Activated naive CD8-positive, alpha-beta T cell treated with anti-CD3 and anti-CD28 coated beads, Interleukin-2, amount 50 U/mL, for 16 hours (primary cell): ENCODE measurements at places on chromosomes 1 and 21.

DNA sequence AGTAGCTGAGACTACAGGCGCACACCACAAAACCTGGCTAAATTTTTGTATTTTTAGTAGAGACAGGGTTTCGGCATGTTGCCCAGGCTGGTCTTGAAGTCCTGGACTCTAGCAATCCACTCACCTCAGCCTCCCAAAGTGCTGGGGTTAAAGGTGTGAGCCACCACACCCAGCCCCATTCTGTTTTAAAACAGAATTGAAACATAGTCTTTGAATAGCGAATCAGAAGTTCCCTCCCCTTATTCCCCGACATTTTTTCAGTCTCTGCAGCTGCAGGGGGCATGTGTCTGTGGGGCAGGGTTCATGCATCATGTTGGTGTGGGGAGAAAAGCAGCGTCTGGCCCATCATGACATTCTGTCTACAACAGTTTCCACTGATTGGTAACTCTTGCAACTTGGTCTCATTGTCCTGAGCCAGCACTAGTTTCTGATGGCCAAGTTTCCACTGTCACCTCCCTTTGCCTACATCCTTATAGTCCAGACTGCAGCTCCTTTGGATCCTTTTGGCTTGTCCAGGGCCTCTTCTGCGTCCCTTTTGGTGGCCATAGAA, 15.6 kb upstream of the HHAT start:
- no peak for DNase-seq

DNA sequence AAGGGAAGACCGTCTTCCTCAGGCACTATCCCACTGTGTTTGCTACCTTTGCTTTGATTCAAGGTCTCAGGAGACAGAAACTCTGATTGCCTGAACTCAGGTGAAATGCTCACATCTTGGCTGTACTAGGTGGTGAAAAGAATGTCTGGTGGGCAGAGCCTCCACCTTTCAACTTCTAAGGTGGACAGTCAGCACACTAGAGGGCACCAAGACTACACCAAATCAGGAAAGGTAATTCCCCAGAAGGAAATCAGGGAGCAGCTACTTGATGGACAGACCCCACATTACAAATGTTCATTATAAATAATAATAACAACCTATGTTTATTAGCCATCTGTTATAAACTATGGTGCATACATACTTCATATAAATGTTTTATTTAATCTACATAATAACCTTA, 220.9 kb downstream of the ATG4C start:
- no peak for DNase-seq

- no peak for DNase-seq
These were observed 38.9 kb downstream of the SYT2 start for GRCh38 chr1:202671399-202671798.

- DNase-seq = no peak
These were observed 14.4 kb upstream of the MAGI3 start for GRCh38 chr1:113375878-113376277.

GRCh38 chr1:91835087-91835521, 50.8 kb downstream of the TGFBR3 start:
- no peak for DNase-seq

DNA sequence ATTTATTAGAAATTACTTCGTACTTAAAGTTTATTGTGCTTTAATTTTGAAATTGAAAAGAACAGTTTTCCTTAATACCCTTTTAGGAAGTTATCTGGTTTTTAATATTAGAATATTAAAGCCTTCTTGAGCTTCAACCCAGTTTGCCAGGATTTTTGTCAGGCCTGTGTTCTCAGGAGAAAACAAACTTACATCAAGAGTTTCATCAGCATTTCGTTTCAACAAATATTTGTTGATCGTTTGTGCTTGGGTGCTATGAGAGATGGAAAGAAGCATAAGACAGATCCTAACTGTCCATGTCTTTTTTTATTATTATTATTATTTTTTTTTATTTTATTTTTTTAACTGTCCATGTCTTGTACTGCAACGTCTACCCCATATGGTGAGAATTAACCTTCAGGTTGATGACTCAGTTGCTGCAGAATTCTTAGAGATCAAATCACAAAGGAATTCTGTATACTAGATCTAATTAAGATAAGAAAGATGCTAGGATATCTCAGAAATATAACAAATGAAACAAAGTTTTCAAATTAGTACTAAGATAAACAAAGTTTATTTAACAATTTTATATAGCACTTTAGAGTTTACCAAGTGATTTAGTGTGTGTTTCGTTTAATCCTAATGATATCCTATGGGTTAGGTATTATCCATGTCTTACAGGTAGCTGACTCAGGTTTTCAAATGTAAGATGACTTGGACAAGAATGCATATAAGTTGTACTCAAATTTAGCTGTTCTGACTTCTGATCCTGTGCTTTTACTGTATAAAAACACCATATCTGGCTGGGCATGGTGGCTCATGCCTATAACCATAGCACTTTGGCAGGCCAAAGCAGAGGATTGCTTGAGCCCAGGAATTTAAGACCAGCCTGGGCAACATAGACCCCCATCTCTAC, 14.3 kb downstream of the FBXO28 start:
- DNase-seq = no peak

- no peak for DNase-seq
These were observed 5.6 kb downstream of the HYI start for GRCh38 chr1:43447891-43448708.

DNA sequence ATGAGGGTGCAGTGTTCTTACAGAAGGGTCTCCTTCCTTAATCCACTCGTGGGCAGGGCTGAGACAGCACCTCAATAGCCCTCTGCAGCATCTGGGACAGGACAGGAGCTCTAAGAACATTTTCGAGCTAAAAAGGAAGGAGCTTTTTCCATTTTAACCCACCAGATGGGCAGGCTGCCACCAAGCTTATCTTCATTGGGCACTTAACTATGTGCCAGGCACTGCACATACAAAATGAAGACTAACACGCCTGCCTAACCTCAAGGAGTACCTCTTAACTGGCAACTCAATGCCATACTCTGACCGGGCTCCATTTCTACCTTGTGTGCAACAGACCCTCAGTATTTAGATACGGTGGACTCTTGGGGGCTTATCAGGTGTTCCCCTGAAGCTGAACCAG, 48.2 kb downstream of the SSBP3 start:
- DNase-seq = no peak

DNA sequence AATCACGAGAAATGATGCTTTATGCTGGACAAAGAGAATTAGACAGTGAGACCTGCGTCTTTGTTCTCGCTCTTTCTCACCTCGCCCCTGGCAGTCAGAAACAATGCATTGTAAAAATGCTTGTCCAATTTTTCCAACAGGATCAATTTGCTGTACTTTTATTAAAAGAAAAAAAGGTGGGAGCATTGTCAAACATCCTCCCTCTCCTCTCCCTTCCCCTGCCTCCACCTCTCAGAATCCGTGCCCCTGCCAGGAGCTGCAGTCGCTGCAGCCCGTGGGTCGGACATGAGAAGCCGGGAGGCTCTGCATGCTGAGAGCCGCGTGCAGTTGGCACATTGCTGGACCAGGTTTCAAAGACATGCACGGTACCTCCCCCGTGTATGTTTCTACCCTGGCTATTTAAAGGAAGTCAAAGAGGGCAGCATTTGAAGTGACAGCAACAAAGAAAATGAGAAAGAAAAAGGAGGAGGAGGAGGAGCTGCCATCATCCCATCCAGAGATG, 161.0 kb upstream of the KAZN start:
- no peak for DNase-seq

DNA sequence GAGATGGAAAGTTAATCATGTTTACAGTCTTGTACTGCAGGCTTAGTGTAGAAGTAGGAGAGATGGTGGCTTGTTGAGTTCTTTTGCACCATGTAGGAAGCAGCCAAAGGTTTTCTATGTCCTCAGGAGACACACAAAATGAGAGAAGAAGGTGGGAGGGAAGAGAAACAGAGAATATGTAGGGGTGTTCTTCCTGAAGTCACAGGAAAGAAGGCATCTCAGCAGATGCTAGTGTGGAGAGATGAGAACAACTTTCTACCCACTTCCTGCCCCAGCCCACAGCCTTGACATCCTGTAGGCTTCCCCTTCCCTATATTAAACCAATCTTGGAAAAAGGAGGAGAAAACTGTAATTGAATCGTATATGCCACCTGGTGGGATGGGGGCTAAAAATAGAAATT, 217.0 kb downstream of the S1PR1 start:
- DNase-seq = no peak

DNA sequence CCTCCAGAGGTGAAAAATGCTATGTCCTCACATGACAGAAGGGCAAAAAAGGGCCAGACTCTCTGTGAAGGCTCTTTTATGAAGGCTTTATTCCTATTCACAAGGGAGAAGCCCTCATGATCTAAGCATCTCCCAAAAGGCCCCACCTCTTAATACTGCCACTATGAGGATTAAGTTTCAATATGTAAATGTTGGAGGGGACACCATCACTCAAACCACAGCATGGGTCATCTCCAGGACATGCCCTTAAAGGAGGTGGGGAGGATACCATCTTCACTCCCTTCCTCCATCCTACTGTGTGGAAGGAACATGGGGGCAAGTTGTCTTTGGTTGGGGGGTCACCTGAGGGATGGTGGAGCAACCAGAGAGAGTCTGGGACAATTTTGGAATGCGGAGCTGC, 170.1 kb downstream of the TRIM33 start:
- no peak for DNase-seq
